ENCODE measurements at places on chromosomes 16 and 17.

DNA sequence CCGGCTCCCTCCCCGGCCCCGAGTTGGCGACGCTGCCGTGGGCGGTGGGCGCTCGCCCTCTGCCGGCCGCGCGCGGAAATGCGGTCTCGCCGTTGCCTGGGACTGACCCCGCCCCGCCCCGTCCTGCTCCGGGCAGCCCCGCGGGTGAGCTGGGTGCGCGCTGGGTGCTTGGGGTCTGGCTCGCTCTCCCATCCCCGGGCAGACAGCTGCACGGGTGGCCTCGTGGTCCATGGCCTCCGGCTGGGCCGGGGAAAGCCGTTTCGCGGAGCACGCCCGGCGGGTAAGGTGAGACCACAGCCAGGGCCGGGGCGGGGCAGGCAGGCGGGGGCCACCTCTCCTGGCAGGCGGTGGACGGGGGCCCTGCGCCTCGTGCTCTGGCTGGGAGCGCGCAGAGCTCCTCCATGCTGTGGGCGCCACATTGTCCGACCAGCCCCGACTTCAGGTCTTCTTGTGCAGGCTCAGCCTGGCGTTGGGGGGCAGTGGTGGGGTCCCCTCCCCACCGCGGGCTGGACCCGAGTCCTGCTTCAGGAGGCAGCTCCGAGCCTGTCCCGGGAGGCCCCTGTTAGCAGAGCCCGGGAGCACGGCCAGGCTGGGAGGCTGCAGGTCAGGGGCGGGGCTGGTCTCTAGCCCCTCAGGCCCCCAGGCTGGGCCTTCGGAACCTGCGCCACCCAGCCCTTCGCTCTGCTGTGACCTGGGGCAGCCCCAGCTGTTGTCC is 7.0 kb upstream of the C1QTNF8 start:
- ATAC-seq, result peak; percentile 50

- peak; percentile 85 for ATAC-seq
These were observed 9.0 kb downstream of the TMEM98 start for GRCh38 chr17:32936894-32937500.

GRCh38 chr16:51337662-51338061 is 186.6 kb upstream of the SALL1 start:
- no peak for ATAC-seq

- no peak for ATAC-seq
These were observed 212.9 kb upstream of the FOXF1 start for GRCh38 chr16:86297391-86297790.

DNA sequence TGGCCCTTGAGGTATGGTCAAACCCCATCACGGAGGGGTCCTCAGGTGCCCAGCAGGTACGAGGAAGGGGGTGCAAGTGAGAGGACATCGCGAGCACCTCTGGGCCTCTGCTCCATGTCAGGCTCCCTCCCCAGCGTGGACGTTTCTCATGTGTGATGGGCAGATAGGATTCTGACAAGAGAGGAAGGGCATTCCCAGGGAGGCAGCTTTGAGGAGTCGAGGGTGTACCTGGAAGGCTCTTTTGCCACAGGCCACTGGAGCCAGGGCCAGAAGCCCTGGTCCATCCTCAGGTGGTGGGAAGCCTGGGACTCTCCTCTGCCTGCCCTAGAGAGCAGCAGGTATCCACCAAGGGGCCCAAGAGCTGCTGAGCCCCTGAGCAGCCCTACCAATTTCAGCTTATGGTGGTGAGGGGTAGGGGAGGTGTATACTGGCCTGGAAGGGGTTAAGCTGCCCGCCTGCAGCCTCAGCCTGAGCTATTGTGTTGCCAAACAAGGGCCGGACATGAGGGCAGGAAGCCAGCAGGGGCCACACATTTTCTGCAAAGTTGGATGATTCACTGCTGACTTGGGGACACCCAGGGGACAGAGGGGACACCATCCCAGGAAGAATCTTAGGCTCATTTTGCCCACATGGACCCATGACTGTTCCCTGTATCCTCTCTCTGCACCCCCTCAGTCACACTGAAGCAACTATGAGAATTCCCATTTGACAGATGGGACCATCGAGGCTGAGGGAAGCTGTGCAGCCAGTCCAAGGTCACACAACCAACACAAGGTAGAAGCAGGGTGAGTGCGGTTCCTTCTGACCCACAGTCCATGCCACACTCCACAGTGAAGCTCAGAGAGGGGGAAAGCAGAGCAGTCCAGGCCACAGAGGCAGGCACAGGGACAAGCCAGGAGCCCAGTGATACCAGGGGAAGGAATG is 1.7 kb downstream of the CDH5 start:
- no peak for ATAC-seq

GRCh38 chr17:4625181-4625617 is 16.3 kb downstream of the ALOX15 start:
- no peak for ATAC-seq

All from gastroesophageal sphincter (tissue), 4 donors.